KBM-7 (cell line): ENCODE measurements at places on chromosomes 12 and 14.

GRCh38 chr14:22159957-22160356 is 429.1 kb downstream of the DAD1 start:
- DNase-seq: no peak

DNA sequence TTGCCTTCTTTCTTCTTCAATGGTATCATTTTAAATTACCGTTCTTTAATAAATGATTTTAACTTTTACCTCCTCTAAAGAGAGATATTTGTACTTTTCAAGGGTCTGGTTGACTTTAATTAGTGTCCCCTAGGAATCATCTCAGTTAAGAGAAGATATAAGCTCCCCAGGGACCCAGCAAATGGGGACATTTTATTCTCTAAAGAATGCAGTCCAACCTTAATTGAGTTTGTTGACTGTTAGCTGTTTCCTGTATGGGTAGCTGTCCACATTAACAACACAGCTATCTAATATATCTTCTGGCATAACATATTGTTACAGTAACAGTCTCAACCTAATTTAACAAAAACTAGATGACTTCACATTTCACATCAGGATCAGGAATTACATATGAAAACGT is 241.6 kb upstream of the NPAS3 start:
- no peak for DNase-seq

- DNase-seq: no peak
These were observed 127.2 kb upstream of the MYF6 start for GRCh38 chr12:80580254-80580653.

GRCh38 chr12:102862486-102862885 is 54.6 kb downstream of the PAH start:
- DNase-seq: no peak

GRCh38 chr12:121934309-121934664 is 15.9 kb downstream of the CFAP251 start:
- no peak for DNase-seq

DNA sequence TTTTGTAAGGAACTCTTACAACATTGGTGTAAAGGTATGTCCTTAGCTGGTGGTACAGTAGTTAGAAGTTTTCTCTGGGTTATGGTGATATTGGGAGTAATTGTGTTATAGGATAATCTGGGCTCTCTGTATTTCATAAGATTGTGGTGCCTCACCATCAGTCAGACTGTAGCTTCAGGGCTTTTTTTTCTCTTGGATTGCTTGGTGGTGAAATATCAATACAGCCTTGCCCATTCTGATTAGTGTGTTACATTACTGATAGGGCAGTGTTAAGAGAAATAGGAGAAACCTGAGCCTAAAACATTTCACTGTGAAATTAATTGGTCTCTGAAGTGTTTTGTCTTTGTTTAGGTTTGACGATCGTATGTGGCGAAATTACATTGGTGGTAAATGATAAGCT is 71.0 kb downstream of the RCOR1 start:
- DNase-seq: no peak

- peak; percentile 79 for DNase-seq
These were observed 44.8 kb downstream of the CPSF6 start for GRCh38 chr12:69284131-69284530.

DNA sequence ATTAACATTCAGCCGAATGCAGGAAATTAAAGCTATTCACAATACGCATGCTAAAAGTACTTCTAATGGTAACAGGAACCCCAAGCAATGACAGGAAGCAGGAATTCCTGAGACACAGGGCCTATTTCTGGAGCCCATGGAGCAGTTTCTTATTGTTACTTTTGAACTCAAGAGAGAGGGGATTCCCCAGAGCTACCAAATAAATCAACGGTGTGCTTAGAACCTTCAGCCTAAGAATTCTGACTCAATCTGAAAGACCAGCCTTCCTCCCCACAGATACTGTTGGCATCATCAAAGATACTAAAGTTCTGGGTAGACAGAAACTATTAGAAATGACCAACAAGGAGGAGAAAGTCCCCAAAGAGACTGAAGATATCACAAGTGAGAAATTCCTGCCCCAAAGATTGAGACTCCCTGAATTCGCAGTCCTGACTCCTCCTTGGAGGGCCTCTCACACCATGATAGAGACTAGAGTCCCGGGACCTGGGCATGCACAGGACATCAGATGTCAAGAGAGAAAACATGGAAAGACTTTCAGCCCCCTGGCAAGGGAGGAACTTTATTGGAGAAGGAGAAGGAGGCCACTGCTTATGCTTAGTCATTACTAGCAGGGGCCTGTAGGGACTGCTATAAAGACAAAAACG is 32.7 kb downstream of the RTRAF start:
- DNase-seq: no peak

GRCh38 chr12:54033106-54033979 is 493 bp downstream of the HOXC5 start:
- DNase-seq: no peak

DNA sequence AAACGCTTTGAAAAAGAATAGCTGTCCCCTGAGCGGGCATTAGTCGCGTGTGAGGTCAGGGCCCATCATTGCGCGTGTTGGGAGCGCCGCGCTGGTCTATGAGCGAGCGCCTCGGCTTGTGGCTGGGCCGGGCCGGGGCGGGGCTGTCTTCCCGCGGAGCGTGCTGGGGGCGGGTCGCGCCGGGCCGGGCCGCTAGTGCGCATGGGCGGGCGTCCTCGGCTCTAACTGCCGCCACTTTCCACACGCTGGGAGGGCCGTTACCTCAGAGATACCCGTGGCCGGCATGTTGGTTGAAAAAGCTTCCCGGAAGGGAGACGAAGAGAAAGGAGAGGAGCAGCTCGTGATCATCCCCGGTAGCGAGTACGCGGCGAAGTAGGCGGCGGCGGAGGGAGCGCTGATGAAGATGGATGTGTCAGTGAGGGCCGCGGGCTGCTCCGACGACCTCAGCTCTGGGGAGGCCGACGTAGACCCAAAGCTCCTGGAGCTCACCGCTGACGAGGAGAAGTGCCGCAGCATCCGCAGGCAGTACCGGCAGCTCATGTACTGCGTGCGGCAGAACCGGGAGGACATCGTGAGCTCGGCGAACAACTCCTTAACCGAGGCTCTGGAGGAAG is at the start of gene EID3:
Gene EID3, plus strand, starts transcription at position 202 of the 614 bp plus-strand sequence. Its CDS starts 196 bp downstream, at position 398.
- no peak for DNase-seq

DNA sequence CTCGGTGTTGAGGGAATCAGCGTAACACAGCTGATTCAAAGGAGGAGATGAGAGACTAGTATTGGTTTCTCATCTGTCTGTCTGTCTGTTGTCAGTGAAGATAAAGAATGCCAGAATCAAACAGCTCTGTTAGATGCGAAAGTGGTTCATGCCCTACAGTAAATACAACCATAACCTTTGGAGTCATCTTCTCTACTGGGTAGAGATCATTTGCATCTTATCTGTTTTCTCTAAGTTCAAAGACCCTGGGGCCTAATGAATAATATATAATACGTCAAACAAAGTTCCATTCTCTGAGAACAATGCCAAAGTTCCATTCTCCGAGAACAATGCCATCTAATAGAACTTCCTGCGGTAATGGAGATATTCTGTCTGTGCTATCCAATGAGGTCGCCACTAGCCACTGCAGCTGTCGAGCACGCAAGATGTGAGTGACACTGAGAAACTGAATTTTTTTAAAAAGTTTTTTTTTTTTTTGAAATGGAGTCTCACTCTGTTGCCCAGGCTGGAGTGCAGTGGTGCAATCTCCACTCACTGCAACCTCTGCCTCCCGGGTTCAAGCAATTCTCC is 6.6 kb downstream of the IL31 start:
- DNase-seq: no peak

DNA sequence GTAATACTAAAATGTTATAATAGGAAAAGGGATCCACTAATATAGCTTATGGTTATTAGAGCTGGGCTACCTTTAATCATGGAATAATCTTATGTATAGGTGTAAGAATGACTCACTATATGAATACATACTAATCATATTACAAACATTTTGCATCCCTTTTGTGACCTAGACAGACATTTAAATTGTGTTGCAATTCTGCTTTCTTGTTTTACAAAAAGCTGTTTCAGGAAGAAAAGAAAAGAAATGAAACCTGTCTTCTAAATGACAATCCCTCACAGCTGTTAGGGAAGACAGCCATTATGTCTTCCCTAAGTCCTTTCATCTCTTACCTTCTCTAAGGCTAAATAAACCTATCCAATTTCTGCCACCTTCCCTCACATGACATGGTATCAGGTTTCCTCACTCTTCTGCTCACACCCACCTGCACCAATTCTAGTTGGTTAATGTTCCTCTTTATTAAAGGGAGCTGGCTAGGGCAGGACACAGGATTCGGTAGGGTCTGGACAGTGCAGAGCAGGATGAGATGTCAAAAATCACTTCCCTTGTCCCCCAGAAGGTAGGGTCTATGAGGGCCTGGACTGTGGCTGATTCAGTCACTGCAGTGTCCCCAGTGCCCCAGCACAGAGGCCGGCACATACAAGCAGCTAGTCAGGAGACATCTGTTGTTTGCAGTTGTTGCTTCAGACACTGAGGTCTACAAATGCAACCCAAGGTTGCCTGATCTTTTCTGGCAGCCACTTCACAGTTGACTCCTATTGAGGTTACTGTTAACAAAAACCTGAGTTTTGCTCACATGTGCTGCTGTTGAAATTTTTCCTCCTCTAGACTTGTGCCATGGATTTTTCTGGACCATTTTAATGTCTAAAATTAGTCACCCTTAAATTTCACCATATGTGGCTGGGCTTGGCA is 3.7 kb downstream of the DHRS7 start:
- no peak for DNase-seq

GRCh38 chr12:49335118-49335954 is 1.7 kb downstream of the C1QL4 start:
- no peak for DNase-seq

DNA sequence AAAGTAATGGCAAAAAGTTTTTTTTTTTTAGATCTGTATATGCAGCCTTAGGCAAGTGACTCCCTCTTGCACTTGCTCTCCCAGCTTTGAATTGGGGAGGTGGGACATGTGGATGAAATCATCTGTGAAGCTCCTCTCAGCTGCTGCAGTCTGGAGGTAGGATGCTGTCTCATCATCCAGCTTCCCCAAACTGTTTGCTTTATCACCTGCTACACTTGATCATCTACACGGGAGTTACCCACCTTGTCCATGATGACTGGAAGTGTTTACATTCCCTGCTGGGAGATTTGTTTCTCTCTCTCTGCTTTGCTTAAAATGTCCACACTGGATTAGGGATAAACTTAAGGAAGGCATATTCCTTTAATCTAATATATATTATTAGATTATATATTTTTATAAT is 8.5 kb upstream of the FGF23 start:
- DNase-seq: no peak

GRCh38 chr12:29991924-29992323 is 208.2 kb upstream of the TMTC1 start:
- DNase-seq: no peak

GRCh38 chr12:8609061-8609570 is 3.5 kb downstream of the AICDA start:
- DNase-seq: peak; percentile 48

DNA sequence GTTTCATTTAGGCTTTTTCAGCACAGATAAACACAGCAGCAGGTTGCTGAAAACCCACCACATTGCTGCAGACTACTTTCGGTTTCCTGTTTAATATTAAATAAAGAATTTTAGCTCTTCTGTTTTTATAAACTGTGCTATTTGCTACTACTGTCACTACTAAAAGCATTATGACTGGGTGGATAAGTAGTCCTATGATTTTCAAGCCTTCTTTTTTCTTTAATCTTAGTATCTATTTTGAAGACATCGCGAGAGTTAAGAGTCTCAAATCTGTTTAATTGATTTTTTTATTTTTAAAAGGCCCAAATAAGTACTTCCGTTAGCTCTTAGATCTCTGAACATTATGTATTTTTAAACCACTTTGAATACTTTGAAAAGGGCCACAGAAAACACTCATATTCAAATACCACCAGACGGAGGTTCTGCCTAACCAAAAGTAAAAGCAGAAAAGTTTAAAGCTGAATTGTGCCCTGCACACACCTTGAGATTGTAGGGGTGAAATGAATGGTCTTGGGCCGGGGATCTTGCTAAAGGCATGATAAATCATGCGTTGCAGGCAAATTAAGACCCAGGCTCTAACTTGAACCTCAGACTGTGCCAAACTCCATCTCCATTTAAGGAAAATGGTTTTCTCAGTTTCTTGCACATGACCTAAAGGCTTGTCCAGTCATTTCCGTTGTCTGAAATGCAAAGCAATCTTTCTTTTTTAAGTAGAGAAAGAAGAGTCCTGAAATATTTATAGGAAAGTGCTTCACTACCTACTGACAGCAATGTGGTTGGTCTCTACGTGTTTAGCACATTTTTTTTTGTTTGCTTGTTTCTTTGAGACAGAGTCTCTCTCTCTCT is 13.6 kb upstream of the FOXN3 start:
- DNase-seq: no peak

GRCh38 chr14:56709201-56709600 is 101.1 kb downstream of the OTX2 start:
- no peak for DNase-seq

GRCh38 chr12:19474147-19474546 is 34.9 kb downstream of the AEBP2 start:
- no peak for DNase-seq

GRCh38 chr14:51368721-51369163 is 128.7 kb downstream of the TMX1 start:
- DNase-seq: no peak

DNA sequence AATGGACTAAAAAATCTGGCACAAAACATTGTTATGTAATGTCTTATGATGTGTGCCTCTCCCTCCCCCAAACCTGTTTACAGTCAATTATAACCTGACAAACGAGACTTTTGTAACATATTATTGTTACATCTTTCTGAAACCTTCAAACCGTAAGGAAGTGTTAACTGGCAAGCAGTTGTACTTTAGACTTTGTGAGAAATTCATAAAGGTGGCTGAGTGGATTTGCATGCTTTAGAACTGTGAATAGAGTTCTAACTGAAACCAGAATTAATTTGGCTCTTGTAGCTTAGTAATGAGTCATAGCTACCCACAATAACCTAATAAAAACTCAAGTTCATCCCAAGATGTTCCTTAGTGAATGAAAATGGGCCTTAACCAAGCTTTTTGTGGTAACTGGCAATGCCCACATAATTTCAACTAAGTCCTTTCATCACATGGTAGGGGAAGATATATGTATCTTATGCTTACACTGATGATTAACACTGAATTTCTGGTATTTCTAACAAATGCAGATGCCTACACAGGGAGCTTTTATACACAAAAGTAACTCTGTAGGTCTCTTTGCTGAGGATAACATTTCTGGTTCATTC is 29.7 kb downstream of the RAD9B start:
- no peak for DNase-seq

GRCh38 chr12:105271364-105271763 is 35.4 kb upstream of the APPL2 start:
- no peak for DNase-seq

GRCh38 chr14:101721111-101721510 is 40.4 kb upstream of the PPP2R5C start:
- no peak for DNase-seq

GRCh38 chr14:81980601-81981306 is 447.1 kb upstream of the SEL1L start:
- DNase-seq: no peak

DNA sequence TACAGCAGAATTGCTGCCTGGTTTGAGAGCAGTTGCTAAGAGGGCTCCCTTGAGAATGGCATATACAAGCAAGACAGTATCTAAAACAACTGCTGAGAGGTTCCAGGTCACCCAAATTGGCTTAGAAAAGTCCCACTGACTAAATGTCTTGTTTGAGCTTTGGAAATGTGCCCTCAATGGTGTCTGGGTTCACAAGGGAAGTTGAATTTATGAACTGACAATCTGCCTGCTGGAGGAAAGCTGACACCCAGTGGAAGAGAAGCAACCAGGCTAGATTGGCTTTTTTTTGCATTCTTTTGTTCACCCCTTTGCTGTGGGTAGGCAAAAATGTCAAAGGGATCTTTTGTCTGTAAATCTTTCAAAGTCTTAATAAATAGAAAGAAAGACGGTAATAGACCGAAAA is 44.6 kb upstream of the NPFF start:
- no peak for DNase-seq

GRCh38 chr14:102491786-102492530 is 17.6 kb downstream of the ANKRD9 start:
- no peak for DNase-seq
